Occipital lobe (tissue), 3 donors: ENCODE measurements at places on chromosomes 11 and 22. TPM values are rescaled to one million over a fixed set of nuclear protein-coding genes. Genes with fewer than 3 reads are reported as not detected.

DNA sequence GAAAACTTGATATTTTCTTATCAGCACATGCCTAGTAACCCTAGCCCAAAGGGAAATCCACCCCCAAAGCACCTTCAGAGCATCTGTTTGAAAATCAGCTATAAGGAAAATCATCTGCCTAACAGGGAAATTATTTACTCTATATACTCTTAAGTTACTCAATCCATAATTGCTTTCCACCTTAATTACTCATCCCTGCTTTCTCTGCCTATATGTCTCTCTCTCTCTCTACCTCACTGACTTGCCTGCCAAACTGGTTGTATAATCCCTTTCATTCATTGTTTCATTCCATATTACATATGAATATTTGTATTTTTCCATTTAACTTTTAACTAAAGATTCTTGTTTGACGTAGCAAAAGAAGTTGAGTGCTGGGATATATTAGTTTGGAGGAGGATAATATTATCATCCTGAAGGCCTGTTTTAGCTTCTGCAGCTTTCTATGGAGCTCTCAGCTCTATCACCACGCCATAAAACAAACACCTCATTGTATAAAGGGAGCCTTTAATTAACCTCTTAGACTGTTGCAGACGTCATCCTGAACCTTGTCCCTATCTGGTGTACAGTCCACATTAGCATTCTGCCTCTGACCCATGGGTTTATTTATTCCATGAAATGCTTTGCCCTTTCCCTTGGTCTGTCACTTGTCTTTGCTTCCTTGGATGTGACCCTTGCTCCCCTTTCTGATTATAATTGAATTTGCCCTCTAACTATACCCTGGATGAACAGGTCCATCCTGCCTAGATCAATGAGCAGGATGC is 98.9 kb downstream of the INSC start:
- no peak for DNase-seq

MPEG1 gene
- total RNA-seq: 2.8 TPM

NPTXR gene
- total RNA-seq: 11.5 TPM

EEF1G gene
- total RNA-seq: 1,633 TPM

MIF gene
- total RNA-seq: 85.2 TPM
